A549 treated with Hydrocortisone at 1 μM for 4 hours (cell line): ENCODE measurements at places on chromosomes 16 and 17. TPM values are rescaled to one million over a fixed set of nuclear protein-coding genes. Genes with fewer than 3 reads are reported as not detected.

G6PC1 gene
- total RNA-seq: 0.14 TPM in 1 of 5 replicates, not detected in the others

KCNG4 gene
- total RNA-seq: not detected in 5 replicates

PRSS27 gene
- total RNA-seq: 0.82 to 2.2 TPM (median 1.8 TPM) in 5 replicates

HP gene
- not detected in 5 replicates for total RNA-seq

KRTAP2-1 gene
- total RNA-seq: not detected in 5 replicates

FBXW10 gene
- total RNA-seq: 0.92 to 1.3 TPM (median 1.3 TPM) in 5 replicates

SPNS2 gene
- 11.3 to 17.3 TPM (median 12.9 TPM) in 5 replicates for total RNA-seq

GPT2 gene
- 10.1 to 12.4 TPM (median 11.1 TPM) in 5 replicates for total RNA-seq

SERPINF2 gene
- 2.9 to 3.8 TPM (median 3.2 TPM) in 5 replicates for total RNA-seq

GNGT2 gene
- 0.54 to 1.2 TPM (median 1.0 TPM) in 5 replicates for total RNA-seq

TBX6 gene
- 0.23 to 0.33 TPM (median 0.28 TPM) in 5 replicates for total RNA-seq
